ENCODE measurements at places on chromosomes 12 and 14. TPM values are rescaled to one million over a fixed set of nuclear protein-coding genes. Genes with fewer than 3 reads are reported as not detected.

DNA sequence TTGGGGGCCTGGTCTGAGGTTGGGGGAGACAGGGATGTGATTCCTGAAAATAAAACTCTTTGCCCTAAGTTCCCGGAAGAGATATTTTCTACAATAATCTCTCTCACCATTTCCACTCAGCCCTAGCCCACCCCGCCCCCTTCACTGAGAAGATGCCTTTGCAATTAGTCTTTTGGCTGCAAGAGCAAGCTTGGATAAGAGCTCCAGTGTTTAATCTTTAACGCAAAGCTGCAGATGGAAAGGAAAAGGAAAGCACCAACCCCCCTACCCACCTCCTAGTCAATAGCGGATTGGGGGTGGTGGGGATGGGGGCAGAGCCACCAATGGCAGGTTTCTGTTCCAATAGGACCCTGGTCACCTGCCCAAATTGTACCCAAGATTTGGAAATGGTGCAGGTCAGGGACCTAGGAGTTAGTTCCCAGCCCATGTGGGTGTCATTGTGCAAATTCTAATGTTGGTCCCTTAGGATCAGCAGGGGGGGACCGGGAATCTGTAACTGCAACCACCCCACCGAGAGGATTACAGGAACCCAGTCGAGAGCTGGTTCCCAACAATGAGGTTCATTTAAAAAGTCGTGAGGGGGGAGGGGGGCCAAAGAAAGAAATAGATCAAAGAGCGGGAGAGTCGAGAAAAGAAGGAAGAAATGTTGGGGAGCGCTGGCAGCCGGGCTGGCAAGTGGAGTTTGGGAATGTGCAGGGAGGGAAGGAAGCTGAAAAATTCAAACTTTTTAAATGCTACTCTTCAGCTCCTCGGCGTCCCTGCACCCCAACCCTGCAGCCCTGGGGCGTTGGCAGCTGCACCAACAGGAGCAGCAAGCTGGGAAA lies 1.6 kb downstream of the ZFP36L1 start:
- no peak for DNase-seq

DNA sequence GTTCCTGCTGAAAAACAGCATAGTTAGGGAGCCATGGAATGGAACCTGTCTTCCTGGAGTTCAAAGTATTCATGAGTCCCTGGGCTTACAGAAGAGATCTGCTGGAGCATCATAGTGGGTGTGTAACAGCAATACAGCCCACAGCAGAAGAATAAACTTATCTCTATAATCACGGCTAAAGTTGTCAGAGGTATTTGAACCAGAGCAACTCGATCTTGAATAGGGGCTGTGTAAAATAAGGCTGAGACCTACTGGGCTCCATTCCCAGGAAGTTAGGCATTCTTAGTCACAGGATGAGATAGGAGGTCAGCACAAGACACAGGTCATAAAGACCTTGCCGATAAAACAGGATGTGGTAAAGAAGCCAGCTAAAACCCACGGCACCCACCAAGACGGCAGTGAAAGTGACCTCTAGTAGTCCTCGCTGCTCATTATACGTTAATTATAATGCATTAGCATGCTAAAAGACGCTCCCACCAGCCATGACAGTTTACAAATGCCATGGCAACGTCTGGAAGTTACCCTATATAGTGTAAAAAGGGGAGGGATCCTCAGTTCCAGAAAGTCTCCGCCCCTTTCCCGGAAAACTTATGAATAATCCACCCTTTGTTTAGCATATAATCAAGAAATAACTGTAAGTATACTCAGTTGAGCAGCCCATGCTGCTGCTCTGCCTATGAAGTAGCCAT lies 223.4 kb downstream of the PCNX1 start:
- peak; percentile 17 for DNase-seq

GRCh38 chr14:21267431-21267845 lies 1.8 kb downstream of the HNRNPC start:
- no peak for DNase-seq

- no peak for DNase-seq
Measured at GRCh38 chr12:110561471-110562201, 21.5 kb downstream of the PPTC7 start.

DNA sequence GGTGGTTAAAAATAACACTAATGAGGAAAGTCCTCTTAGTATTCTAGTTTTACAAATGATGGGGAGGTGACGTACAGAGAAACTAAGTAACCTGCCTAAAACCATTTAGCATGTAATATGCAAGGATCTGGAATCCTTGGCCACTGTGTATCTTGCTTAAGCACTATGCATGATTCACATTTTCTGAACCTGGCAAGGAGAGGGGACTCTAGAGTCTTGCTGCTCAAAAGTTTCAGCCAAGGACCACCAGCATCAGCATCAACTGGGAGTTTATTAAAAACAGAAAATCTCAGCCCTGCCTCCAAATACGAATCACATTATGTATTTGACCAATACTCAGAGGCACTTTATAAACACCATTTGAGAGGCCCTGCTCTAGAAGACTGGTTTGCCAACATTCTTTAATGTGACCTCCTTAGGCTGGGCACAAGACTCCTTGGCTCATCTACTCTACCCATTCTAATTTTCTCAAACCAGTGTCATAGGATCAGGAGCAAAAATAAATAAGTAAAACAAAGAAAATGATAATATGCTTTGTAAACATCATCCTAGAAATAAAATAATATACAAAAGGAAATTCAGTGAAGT lies 52.9 kb downstream of the ABCC9 start:
- DNase-seq = no peak

Gene ALG10
- 7.4 TPM for total RNA-seq

GRCh38 chr14:53468876-53469275 lies 315.8 kb upstream of the DDHD1 start:
- DNase-seq = peak; percentile 61

DNA sequence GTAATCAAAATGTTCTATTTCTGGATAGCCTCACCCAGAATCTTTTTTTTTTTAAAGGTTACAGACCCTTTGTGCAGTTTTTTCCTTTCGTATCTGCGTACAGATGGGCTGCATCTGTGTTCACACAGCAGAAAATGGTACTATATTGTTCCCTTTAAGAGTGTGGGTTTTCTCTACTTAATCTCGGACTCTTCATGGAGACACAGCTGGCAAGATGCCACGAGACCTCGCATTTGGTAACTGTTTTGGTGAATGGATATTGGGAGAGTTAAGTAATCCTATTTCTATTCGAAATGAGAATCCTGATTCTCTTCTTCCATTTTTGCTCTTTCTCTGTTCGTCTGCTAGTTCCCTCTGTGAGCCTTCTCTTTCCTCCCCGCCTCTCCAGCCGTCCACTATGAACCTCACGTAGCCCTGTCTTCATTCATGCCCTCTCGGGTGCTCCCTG lies 85.7 kb downstream of the SAMD4A start:
- no peak for DNase-seq
